ENCODE measurements at places on chromosomes 5 and 9.

DNA sequence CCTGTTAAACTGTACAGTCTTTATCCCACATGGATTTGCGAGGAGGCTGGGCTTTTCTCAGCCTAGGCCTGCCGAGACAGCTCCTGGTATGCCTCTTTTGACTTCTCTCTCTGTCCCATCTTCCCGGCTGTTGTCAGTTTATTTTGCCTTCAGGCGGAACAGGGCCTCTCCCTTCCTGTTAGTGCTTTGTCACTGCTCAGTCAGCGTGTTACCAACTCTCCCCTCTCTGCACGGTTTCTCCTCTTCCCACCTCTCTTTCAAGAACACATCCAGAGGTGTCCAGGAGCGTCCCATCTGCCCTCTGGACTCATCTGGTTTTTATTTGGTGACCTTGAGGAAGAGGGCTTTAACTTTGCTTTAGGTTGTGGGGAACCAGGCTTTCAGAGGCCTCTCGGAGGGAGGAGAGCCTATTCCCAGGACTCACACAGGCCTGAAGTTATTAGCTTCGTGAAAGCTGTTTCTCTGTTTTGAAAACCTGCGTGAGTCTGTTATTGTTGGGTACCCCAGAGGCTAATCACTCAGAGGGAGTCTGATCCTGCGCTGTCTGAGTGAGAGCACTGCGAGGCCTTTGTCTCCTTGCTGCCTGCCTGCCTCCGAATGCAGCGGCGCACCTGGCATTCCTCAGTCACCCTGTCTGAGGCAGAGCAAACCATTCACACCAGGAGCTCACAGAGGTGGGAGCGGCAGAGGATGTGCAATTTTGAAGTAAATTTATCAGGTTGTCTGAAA is 234.4 kb upstream of the MPDZ start:
- DNase-seq = no peak

DNA sequence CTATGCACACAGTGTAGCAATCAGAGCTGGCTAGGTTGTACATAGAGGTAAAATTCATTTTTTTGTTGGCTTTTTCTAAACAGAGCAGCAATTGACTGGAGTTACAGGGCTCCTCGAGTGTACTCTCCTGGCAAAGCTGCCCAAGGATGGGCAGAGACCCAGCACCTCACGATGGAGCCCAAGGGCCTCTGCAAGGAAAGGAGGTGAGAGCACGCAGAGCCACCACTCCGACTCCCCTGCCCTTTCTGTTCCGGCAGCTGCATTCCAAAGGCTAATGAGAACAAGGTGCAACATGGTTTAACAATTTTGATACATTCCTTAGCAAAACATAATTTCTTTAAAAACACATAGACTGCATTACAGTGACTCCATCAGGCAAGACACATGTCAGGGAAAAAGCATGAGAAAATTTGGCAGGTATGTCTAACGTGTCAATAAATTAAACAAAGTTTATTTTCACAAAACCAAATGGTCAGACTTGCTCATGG is 47.5 kb downstream of the SAXO1 start:
- no peak for DNase-seq

DNA sequence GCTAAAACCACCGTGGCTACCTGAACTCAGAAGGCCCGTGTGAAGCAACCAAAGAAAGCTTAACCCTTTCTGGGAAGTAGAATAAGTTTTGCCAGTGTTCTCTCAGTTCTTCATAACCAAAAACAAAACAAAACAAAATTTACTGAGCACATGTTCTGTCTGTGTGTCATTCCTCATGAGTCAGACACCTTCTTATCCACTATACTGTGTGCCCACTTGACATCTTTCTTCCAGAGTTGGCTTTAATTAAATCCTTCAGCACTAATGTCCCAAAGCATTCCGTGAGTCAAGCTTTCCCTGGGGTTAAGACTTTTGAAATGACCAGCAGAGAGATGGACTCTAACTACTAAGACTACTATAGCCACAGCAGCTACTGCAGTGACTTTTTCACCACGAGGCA is 61.3 kb downstream of the GLIS3 start:
- DNase-seq = no peak

- no peak for DNase-seq
Measured at GRCh38 chr5:78507531-78507930, 141.0 kb downstream of the LHFPL2 start.

DNA sequence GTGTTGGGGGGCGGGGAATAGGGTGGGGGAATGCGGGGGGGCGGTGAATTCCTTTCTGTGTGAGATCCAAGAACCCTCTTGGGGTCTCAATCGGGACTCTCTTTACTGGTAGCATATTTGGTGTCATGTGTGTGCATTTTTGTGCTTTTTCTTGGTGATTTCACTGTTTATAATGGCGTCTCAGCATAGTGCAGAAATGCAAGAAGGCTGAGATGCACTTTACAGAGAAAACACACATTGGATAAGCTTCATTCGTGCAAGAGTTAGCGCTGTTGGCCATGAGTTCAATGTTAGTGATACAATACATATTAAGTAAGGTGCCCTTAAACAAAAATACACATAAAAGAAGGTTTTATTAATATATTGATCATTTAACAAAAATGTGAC is 771 bp upstream of the ENTPD8 start:
- DNase-seq = no peak

DNA sequence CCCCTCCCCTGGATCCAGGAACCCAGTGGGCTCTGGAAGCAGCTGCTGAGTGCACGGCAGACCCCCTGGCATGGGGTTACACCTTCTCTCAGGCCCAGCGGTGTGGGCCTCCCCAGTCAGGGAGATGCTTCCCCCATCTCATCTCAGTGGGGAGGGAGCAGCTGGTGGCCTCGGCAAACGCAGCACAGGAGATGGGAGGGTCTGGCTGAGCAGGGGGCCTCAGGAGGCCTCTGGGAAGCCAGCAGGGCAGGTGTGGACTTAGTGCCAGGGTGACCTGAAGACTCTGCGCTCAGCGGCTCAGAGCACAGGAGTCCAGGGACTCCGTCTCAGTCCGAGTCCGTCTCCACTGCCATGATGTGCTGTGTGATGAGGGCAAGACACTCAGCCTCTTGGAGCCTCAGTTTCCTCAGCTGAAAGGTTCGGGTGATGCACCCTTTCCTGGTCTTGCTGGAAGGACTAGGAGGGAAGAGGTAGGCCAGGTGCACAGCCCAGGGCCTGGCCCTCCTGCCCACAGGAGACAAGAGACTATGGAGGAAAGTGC is 100.6 kb downstream of the GTF3C4 start:
- no peak for DNase-seq
